ENCODE measurements at places on chromosomes 12 and 14. TPM values are rescaled to one million over a fixed set of nuclear protein-coding genes. Genes with fewer than 3 reads are reported as not detected.

The NABP2 gene
- total RNA-seq: 56.7 TPM

The B4GALNT1 gene
- total RNA-seq: 0.62 TPM

The CCDC197 gene
- not detected for total RNA-seq

The ACVRL1 gene
- total RNA-seq: not detected

The CMTM5 gene
- not detected for total RNA-seq

The NOVA1 gene
- not detected for total RNA-seq

The SYNDIG1L gene
- total RNA-seq: not detected

The SERPINA6 gene
- total RNA-seq: not detected

The ITGB7 gene
- total RNA-seq: 702 TPM

The SOAT2 gene
- total RNA-seq: 1.7 TPM

The DIO3 gene
- total RNA-seq: not detected

The SIX1 gene
- total RNA-seq: not detected

The CEP128 gene
- 35.8 TPM for total RNA-seq

GRCh38 chr12:115450710-115451109 is 766.7 kb upstream of the TBX3 start:
- DNase-seq: no peak

GRCh38 chr14:64758691-64759554 is 54.7 kb downstream of the PLEKHG3 start:
- no peak for DNase-seq

DNA sequence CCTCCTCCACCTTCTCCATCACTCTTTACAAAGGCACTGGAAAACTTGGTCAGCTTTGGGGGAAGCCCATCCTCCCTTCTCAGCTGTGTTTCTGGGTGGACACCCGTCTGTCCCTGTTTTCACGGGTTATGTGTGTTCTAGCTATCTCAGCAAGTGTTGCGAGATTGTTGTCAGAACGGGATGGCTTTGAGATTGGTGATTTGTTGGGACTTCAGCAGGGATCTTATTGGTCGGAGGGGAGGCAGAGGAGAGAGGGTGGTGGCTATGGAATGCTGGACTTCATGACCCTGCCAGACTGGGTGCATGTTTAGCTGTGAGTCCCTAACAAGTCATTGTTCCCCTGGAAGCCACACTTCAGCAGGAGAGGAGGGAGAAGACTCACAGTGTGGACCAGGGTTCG is 2.1 kb downstream of the USP5 start:
- DNase-seq: no peak

DNA sequence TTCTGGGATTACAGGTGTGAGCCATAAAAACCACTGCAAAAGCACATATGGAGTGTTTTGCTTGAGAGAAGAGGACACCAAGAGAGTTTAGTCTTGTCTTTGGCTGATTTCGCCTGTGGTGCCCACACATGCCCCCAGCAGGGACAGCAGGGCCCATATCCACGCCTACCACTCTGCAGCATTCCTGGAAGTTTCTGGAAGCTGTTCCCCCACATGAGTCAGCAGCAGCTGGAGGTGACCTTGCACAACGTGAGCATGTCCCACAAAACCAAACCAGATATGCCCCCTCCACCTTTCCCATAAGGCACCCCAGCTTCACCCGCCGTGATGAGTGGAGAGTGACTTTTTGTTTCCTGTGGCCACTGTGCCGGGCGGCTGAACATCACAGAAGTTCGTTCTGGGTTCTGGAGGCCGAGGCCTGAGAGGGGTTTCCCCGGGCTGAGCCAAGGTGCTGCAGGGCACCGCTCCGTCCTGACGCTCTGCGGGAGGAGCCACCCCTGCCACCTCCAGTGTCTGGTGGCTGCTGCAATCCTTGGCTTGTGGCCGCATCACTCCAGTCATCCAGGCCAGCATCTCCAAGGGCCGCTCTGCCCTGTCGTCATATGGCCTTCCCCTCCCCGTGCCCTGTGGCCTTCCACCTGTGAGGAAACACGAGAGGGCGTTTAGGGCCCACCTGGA is 4.7 kb downstream of the ASPG start:
- no peak for DNase-seq

DNA sequence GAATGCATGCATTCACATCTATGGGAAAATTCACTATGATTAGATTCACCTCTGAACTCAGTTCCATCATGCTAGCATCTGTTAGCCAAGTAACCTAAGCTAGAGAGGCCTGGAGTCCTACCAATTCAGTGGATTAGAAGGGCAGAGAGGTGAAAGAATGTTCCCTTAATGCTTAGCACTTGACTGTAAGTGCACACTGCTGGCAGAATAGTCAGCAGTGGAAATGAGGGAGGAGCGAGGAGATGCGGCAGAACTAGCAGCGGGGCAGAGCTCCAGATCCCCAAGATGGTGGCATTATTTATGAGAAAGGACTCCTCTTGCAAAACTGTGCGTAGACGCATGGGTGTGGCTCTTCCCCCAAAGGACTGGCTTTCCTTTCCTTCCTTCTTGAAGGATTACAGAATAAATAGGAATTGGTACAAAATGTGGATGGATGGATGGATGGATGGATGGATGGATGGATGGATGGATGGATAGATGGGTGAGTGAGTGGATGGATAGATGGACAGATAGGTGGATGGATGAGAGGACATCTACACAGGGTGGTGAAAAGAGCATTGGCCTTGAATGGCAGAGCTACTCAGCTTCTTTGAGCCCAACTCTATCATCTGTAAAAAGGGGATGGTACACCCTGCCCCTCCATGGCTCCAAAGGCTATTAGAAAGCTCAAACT is 227.2 kb downstream of the CHST11 start:
- DNase-seq: no peak

- DNase-seq: no peak
Measured at GRCh38 chr14:25050269-25051150, 563 bp upstream of the STXBP6 start.

DNA sequence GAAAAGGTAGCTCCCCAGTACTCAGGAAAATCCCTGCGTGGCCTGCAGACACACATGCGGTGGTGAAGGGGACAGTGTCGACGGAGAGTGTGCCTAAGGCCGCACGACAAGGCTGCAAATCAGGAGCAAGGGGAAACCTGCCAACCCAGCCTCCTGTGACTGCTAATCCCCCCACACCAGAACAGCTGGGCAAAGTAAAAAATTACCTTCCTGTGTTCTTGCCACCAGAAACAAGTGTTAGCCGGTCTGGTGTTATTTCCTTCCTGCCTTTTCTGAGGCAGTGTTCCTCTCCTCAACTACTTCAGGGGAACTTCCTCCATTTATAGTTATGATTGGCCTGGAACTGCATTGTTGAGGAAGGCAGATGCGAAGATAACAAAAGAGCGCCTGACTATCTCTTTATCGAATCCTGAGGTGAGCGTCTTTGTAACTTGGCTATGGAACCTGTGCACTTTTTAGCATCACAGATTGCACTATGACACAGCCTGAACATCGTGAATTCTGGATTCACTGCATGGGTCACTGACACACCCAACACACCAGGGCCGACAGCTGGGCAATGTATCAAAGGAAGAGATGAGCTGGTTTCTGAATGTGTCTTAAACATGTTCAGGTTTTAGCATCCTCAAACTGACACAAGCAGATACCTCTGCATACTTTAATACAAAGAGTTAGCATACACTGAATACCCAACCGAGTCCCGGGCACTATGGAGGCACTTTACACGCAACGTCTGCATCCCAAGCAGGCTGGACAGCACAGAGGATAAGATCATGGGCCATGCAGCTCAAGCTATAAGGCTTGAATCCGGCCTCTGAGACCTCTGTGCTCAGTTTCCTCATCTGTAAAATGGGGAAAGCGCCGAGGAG is 28.9 kb downstream of the SLC15A4 start:
- no peak for DNase-seq

DNA sequence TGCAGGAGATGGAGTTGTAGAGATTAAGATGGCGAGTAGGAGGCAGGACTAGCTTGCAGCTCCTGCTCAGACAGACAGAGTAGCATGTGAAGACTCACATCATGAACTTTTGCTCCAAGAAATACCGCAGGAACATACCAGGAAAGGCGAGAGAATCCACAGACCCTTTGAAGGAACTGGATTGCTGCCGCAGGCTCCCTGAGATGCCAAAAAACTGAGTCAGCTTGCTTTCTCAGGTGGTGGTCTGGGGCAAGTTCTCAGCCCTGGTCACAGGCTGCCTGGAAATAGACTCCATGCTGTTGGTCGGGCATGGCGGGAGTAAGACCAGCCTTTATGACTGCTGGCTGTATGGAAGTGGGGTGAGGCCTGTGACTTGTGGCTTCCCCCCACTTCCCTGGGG is 163.6 kb upstream of the NAV3 start:
- no peak for DNase-seq

GRCh38 chr14:54490445-54491175 is 1.8 kb upstream of the GMFB start:
- DNase-seq: no peak

GRCh38 chr14:70641548-70642302 is at the start of gene TTC9:
Gene TTC9 (plus strand): TSS chr14:70641916. CDS start chr14:70642130, 214 bp downstream.
- no peak for DNase-seq

- peak; percentile 59 for DNase-seq
Measured at GRCh38 chr14:68787092-68787992, 5.5 kb downstream of the ZFP36L1 start.

- no peak for DNase-seq
Measured at GRCh38 chr12:128830505-128830893, 6.7 kb upstream of the SLC15A4 start.

- DNase-seq: no peak
Measured at GRCh38 chr14:101361044-101361443, 200.3 kb upstream of the DIO3 start.

GRCh38 chr12:121787063-121788025 is 6.1 kb downstream of the RHOF start:
- peak; percentile 59 for DNase-seq

DNA sequence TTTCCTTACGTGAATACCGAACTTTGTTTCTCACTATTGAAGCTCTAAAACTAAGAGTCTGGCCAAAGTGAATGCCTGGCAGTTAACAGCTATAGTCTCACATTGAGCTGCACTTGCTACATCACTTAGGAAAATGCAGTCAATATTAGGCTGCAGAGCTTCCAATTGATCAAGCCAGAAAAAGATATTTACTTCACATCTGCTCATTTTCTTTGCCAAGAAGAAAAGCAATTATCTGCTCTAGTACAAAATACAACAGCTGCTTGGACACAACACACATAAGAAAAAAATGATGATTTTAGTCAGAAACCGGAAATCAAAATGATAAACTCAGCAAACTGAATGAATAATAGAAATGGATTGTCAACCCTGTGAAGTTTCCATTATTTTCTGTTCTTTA is 45.4 kb downstream of the TMTC1 start:
- no peak for DNase-seq

GRCh38 chr12:70006619-70006973 is 181.6 kb downstream of the MYRFL start:
- DNase-seq: no peak

DNA sequence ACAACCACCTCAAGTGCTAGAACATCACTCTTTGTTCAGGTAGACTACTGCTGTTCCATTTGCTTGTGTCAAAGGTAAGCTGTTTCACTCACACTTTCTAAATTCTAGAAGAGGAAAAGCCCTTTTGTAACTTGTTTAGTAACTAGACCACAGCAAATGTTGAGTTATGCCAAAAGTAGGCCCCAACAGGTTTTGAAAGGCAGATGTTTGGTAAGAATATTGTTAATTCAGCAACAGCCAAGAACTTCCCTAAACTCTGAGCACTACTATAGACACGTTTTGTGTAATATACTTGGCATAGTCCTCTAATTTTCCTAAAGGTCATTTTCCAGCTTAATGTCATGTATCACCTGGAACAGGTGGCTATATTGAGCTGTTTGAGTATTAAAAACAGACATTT is 79.0 kb downstream of the DCAF5 start:
- no peak for DNase-seq
